ENCODE measurements at places on chromosomes 1 and 21. TPM values are rescaled to one million over a fixed set of nuclear protein-coding genes. Genes with fewer than 3 reads are reported as not detected.

- no peak for DNase-seq
These were observed 57.6 kb downstream of the TGFB2 start for GRCh38 chr1:218402786-218403120.

DNA sequence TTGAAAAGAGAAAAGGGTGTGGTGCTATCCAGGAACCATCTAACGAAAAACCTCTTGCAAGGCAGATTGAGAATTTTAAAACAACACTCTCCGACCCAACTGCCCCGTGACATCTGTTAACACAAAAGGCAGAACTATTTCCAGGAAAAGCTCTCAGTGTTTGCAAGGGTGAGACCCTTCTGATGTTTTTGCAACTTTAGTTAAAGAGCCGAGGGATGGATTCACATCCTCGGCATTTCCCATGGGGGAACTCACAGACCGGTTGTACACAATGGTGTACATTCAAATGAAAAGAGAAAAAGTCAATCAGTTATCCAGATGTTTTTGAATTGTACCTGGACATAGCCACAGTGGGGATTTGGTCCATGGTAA, 120.0 kb downstream of the NGF start:
- DNase-seq, result no peak

- peak; percentile 8 for DNase-seq
These were observed 150.1 kb upstream of the SOD1 start for GRCh38 chr21:31509194-31510017.

- peak; percentile 93 for DNase-seq
These were observed at the start of gene MAP3K6 for GRCh38 chr1:27366411-27367159. Gene MAP3K6 (minus strand): TSS chr1:27366961. CDS start chr1:27366597, 364 bp downstream.

- no peak for DNase-seq
These were observed 1.1 kb upstream of the TNFRSF18 start for GRCh38 chr1:1207571-1207892.

GRCh38 chr1:36321119-36321951, 2.1 kb downstream of the EVA1B start:
- DNase-seq, result peak; percentile 57

- no peak for DNase-seq
These were observed 31.5 kb downstream of the CHD5 start for GRCh38 chr1:6148497-6149241.

DNA sequence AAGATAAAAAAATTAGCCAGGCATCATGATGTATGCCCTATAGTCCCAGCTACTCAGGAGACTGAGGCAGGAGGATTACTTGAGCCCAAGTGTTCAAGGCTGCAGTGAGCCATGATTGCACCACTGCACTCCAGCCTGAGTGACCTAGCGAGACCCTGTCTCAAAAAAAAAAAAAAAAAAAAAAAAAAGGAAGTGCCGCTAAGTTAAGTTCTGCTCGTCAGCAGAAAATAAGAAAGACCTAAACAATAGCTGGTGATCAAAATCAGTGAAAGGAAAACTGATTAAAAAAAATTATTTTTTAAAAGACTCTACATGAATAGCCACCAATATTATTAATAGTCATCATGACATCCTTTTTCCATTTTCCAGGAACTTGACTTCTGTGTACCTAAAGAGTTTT, 44.2 kb upstream of the MTR start:
- no peak for DNase-seq

DNA sequence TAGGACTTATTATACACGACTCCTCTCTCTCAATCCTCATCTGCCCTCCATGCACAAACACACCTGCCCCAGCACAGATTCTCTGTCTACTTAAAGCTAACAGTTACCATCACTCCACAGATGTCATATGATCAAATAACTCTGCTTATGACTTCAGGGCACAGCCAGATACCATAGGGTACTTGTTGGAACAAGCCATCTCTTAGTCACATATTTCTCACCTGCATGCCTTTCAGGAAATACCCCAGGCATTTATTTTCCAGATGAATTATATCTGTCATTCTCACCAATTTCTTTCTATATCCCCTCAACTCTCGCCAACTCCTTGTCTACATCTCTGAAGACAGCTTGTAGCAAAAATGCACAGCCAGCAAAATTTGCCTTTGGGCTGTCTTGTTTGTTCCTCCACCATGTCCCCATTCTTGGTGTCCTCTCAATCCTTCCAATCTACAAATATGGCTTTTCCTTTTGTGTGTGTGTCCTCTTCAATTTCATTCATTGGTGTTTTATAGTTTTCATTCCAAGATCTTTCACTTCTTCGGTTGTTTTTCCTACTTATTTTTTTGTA, 353.9 kb upstream of the CAMK1G start:
- DNase-seq, result no peak

DNA sequence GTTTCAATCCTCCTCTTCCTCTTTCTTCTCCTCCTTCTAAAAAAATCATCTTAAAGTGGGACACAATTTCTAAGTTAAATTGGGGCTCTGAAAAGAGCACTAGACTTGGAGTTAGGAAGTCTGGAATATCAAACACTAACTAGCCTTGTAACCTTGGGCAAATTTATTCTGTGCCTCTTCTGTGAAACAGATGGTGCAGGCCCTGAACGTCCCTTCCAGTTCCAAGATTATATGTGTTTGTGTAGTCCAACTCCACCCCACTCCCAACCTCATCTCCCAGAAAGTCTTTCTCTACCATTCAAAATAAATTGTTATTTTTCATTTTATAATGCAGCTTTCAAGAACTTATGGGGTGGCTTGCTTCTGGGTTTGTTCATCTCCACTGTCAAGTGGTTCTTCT, 630.0 kb downstream of the LMO4 start:
- no peak for DNase-seq

GRCh38 chr1:43267291-43267805, 2.4 kb upstream of the TMEM125 start:
- DNase-seq, result peak; percentile 41

DNA sequence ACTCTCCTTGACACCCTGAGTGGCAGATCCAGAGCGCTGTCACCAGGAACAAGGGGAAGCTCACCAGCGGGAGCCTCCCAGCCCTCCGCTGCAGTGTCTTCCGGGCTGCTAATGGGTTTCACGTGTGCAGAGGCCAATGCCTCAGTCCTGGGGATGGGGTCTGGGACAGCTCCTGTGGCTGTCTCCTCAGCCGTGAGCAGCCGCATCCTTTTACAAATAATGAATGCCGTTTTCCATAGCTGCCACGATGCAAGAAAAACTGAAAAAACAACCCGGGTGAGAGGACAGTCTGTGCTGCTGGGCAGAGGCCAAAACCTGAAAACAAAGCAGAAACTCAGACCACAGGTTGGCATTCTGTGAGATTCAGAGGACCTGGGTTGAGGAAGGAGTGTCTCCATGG, 212.2 kb upstream of the RAB4A start:
- DNase-seq, result peak; percentile 84

- no peak for DNase-seq
These were observed 15.0 kb downstream of the TNFRSF25 start for GRCh38 chr1:6450943-6451373.

DNA sequence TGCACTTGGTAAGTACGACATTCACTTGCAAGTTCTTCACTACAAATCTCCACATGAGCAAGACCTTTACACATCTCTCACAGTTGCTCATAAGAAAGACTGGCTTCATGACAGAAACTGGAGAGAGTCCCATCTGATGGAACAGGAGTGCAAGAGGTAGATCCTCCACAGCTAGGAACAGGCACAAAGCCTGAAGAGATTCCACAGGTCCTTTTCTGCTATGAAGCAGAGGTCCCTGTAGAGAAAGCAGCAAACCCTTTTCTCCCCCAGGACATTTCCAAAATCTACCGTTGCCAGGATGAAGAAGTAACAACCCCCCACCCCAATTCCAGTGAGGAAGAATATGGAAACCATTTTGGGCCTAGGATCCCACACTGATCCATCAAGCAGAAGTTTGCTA, 47.3 kb downstream of the EIF4G3 start:
- DNase-seq, result no peak

DNA sequence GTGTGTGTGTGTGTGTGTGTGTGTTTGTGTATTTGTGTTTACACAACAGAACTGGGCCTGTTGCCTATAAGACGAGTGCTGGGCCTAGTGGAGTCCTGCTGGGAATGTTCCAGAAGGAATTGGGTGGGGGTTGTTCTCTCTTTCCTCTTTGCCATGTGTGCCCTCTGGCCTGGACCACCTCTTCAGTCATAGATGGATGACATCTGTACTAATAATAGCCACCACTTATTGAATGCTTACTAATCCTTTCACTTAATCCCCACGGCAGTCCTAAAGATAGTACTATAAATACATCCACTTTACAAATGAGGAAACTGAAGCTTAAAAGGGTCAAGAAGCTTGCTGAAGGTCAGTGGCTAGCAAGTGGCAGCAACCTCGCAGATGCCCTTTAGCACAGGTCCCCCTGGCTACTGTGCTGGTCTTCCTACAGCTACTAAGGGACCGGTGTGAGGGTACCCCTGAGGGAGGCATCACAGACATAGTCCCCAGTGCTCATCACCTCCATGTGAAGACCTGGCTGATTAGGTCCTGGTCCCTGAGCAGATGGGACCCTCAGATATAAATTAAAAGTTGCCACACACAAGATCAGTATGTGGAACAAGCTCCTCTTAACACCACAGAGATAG, 55.2 kb upstream of the KIF1B start:
- DNase-seq, result no peak

DNA sequence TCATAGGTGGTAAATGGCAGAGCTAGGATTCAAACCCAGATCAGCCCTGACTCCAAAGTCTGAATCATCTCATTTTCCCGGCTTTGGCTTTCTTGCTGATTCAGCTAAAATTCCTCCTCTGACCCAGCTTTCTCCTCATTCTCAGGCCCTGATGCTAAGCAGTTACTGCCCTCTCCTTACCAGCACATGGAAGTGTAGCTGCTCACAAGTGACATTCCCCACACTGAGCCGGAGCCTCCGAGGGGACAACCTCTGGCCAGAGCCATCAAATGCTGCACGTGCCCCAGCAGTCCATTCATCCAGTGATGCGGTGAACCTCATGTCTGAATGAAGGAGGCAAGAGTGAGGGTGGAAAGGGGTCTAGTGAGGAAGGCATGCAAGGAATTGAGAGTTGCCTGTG, 11.1 kb downstream of the ITGA10 start:
- DNase-seq, result no peak

DNA sequence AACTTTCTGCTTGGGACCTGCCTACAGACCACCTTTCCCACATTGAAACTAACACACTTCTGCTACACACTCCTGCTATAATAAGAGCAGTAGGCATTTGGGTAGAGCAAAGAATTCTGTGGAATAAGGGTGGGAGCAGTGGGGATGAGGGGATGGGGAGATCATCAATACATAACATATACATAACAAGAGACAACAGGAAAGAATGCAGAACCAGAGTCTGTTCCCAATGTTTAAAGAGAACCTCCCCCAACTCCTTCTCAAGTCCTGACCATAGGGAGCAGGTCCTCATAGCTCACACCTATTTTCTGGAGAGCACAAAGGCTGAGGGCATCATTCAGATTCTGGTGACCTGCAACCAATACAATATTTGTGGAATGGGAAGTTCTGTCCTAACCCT, 121.6 kb upstream of the BARHL2 start:
- DNase-seq, result no peak

DNA sequence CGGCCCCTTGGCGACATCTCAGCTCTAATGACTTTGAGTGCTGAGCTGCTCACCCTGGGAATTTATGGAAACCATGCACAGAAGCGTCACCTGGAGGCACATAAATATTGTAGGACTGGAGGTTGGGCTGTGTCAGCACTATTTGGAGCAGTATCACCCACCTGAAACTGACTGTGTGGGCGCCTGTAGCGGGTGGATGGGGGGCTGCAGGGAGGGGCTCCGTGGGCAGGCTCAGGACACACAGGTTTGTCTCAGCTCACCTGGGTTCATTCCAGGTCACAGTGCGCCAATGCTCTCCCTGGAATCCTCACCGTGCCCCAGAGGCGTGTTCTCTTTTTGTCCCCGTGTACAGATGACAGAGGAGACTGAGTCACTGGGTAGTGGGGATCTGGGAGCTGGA, 74.8 kb upstream of the ACTL8 start:
- no peak for DNase-seq

GRCh38 chr21:27498025-27498424, 531.1 kb upstream of the ADAMTS5 start:
- no peak for DNase-seq

DNA sequence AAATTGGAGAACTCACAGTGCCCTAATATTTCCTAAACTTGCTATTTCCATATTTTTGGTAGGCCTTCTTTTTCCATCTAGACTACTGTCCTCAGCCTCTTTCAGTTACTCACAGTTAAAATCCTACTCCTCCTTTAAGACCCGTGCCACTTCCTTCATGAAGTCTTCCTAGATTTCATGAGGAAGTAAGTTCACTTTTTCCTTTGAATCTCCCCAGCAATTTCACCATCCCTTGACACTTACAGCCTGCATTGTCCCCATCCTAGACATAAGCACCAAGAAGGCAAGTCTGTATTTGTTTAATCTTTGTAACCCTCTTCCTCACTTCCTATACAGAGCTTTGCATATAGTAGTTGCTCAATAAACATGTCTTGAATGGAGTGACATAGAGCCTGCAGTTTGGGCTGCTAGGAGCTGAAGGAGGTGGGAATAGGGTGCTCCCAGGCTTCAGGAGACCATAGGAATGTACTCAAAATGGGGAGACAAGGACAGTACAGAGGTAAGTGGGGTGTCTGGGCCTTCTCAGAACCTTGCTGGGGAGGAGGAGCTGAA, 5.3 kb upstream of the GPR61 start:
- no peak for DNase-seq

DNA sequence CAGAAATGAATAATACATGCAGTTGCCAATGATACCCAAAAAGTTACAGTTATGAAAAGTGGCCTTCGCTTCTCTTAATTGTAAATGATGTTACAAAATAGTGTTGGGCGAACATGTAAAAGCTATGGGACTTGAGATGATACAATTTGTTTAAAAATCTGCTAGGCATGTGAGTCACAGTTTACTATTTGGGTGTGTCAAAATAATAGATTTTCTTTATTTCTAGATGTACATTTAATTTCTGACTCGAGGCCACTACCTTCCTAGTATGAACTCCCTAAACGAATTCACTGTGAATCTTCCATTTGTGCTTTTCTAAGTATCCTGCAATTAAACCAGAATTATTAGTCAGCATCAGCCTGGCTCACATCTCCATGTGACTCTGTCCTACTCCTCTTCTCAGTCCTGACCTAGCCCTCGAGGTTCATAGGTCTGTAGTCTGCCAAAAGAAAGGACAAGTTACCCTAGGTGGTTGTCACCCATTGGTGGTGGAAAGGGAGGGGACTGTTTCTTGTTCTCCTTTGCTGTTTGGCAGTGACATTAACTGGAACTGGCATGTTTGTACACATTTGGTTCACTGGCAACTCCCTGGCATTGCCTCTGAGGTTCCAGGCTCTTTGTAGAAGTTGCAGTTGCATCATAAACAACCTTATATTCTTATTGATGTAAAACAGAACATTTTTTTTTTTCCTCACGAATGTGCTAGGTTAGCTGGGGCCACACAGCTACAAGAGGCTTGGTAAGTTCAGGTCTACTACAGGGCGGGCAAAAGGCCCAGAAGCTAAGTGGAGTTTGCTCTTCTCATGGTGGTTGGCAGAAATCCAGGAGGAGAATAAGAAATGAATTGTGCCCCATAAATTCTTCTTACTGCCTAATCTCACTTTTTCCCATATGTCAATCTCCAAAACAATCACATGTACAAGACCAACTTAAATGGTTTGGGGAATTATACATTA, 746.5 kb upstream of the ADAMTS5 start:
- peak; percentile 45 for DNase-seq

Gene GPR137B
- 15.3 TPM for total RNA-seq

Gene HES3
- not detected for total RNA-seq

Gene SPATA17
- 4.5 TPM for total RNA-seq

Gene FAM72A
- total RNA-seq, result not detected

Gene NBPF6
- not detected for total RNA-seq

Gene MYBPH
- 0.75 TPM for total RNA-seq

Gene TAGLN2
- total RNA-seq, result 170 TPM

Gene ZBTB8B
- total RNA-seq, result not detected

Gene TNFRSF8
- not detected for total RNA-seq

Gene OR2G6
- not detected for total RNA-seq

Gene IFFO2
- 7.2 TPM for total RNA-seq

Data from thyroid gland (tissue), 4 donors.